ENCODE measurements at places on chromosomes 2 and 18.

DNA sequence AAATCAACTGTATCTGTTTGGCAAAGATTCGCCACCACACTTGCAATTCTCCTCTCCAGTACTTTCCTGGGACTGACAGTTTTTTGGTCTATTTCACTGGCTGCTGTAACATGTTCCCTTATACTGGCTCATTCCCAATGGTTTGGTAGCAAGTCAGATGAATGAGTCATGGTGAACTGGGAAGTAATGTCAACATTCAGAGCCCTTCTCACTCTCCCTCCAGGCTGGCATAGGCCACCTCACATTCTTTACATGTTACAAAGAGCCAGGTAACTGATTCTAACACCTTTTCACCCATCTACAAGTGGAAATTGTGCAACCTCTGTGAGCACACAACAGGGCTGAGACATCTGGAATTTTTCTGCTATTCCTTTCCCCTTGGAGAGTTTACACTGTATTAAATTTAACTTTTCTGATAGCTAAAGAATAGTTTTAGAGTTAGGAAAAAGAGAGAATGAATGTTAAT, 111.3 kb upstream of the TLK1 start:
- no peak for DNase-seq

GRCh38 chr2:48248251-48248933, 281.6 kb upstream of the STON1 start:
- DNase-seq: no peak

DNA sequence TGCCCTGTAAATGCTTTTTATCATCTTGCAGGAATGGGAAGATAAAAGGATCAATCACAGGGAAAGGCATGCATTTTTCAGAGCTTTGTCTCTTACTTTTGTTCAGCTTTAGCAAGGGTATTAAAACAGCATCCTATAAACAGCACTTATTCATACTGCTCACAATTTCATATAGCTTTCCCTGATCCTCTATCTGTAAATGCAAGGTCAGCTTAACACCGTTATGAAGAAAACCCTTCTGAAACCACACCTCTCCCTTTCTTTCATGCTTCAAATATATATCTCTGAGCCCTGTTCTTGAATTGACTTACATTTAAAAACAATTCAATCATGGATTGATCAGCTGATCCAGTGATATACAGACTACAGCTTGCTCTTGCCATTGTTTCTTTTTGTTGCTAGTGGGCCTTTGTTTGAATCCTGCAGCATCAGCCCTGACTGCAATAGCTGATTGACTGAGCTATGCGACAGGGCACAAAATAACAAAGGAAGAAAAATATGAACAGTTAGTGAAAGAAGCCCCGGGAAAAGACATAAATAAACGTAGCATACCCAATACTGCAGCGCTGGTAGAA, 795.5 kb upstream of the CDH2 start:
- no peak for DNase-seq

GRCh38 chr2:174797781-174798276, 33.6 kb upstream of the CHRNA1 start:
- no peak for DNase-seq

DNA sequence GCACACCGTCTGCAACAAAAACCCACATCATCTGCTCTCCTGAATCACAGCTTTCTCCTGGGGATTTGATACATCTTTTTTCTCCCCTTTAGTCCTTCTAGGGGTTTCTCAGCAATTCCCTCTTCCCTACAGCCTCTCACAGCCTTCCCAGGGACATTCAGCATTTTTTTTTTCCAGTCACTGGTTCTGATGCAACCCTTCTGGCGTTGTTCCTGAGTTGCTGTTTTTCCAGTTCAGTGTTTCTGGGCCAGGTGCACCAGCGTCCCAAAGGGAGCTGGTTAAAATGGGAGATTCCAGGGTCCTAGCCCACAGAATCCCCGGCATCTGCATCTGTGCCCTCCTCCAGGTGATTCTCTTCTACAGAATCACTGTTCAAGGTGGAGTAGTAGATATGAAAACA, 36.1 kb downstream of the ADCY3 start:
- no peak for DNase-seq

GRCh38 chr18:44569391-44570055, 111.2 kb upstream of the SETBP1 start:
- DNase-seq: no peak

- no peak for DNase-seq
Measured at GRCh38 chr18:49127471-49128190, 176.9 kb upstream of the SMAD7 start.

- no peak for DNase-seq
Measured at GRCh38 chr2:214006601-214007000, 404.3 kb upstream of the VWC2L start.
